Activated naive CD8-positive, alpha-beta T cell treated with anti-CD3 and anti-CD28 coated beads, Interleukin-2, amount 50 U/mL, for 16 hours (primary cell): ENCODE measurements at places on chromosomes 2 and 18.

DNA sequence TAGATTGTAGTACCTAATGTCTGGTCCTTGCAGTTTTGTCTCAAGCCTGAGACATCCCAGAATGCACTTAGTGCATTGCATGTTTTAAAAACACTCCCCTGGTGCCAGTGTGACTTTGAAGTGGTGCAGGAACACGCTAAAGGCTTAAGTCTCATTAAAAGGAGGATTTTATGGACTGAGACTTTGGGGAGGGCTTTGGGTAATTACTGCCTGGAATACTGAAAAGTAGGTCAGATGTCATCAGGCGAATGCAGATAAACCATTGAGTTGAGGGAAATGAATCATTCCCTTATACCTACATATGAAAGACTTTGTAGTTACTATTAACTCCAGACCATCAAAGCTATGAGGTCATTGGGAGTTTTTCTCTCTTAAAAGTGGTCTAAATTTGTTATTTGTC, 3.0 kb upstream of the OSBPL1A start:
- DNase-seq = no peak

- no peak for DNase-seq
These were observed 1223.1 kb upstream of the ZEB2 start for GRCh38 chr2:145743011-145743410.

DNA sequence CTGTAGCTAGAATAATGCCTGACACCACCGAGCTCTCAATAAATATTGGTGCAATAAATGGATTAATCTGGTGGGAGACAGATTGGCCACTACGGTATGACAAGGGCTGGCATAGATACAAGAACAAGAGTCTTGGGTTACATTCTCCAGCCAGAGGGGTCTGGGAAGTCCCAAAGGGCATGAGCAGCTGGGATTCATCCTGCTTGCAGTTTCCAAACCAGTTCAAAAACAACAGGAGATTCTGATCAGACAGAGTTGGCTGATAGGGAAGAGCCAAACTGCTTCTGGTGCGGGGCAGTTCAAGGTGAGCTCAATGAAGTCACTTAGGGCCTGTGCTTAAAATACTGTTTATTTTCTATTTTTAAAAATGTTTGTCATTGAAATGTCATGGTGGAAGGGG, 266.9 kb downstream of the TNS1 start:
- no peak for DNase-seq

GRCh38 chr18:37307181-37307580, 258.4 kb downstream of the CELF4 start:
- DNase-seq = no peak

DNA sequence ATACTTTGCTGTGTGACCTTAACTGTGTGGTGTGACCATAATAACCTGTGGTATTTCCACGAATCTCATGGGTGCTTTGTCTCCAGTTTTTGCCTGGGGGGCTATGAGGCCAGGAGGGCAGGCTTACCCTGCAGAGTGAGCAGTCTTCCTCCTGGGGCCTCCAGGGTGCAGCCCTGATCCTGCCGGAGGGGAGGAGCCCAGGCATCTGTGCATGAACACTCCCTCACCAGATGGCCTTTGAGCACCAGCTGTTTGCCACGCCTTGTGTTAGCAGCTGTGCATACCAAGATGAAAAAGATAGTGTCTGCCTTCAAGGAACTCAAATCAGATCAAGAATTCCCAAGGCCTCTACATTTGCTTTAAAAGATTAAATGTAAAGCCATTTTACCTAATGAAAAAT, 75.0 kb upstream of the RBM44 start:
- DNase-seq = no peak

DNA sequence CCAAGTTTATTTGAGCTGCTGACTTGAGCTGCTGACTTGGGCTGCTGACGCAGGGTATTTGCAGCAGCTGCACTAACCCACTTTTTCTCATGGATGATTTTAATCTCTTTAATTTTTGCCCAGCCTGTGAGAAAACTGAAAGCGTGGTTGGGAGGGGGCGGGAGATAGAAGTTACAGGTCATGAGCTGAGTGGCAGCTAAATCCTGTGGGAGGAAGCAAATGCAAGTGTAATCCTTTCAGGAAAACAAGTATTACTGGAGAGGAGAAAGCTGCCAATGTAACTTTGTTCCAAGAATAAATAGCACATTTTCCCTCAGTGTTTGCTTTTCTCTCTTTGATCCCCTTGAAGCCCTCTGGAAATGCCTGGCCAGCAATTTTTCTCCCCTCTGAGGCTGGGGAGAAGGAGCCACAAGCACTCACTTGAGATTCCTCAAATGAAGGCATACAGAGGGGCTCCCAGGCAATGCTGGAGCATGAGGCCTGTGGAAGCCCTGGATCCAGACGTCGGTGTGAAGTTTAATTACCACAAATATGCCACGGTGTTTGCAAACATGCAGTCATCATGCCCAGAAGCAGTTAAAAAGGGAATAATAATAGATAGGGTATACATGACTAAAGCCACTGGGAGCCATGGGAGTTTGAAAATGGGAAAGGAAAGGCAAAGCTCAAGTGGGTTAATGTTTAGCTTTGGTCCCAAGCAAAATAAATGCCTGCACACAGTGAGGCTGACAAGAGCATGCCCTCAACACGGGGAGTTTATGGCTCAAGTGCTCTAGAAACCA, 10.4 kb upstream of the EVA1A start:
- DNase-seq = no peak

DNA sequence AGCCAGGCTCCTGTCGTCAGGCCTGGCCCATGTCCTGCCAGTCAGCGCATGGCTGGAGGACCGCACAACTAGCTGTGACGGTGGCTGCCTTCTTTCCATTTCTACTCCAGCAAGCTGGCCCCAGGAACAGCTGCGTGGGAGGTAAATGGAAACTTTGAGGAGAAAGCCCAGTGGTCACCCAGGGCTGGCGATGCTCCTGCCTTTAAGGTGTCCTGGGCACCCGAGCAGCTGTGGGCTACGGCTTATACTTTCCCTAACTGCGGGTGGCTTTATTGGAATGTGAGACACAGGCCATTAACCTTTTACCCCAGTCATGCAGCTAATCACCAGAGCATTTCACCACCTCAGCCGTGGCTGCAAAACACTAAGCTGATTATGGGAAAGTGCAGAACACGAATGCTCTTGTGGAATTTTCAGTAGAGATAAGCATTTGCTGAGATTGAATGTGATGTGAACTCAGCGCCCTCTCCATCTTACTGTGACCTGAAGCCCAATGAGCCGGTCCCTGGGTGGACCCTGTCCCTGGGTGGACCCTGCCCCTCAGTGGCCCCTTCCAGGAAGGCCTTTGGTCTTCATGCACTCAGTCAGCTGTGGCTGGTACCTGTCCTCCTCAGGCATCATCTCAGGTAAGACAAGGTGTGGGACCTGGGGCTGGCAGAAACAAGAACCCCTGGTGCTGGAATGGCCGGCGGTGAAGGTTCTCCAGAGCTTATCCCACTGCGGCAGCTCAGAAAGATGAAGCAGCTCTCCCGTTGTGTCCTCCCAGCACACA, 275.4 kb upstream of the HS6ST1 start:
- no peak for DNase-seq

DNA sequence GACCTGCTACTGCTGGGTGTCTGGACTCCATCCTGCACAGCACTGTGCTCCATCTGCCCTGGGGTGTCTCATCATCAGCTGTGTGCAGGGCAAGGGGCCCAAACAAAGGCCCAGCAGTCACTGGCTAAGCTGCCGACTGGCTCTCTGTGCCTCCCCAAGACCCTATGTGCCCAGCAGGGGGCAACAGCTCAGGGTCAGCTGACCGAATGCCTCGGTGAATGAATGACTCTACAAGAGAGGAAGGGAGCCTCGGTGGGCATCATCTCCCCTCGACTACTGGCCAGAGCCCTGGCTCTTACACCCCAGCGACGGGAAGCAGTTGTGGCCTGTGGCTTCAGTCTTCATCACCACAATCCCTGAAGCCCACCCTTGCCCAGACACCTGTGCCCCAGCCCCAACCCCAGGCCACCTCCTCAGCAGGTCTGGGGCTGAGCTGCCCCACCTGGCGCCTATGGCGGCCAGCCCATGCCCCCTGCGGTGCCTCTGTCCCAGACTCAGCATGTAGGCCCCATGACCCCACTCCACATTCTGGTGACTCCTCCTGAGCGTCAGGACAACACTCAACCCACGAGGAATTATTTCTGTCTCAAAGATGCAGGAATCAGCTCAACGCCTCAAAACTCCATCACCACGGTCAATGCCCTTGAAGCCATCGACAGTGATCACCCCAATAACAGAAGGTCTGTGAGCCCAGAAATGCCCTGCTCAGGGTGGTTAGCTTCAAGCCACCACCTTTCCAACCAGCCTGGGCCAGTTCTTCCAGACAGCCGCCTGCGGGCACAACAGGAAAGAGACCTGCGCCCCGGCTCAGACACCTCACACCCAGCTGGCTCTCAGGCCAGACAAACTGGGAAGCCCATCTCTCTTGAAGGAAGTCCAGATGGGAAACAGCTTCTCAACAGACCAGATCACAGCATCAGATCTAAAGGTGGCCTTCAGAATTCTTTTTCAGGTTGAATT, 1.6 kb upstream of the GPR17 start:
- no peak for DNase-seq

- no peak for DNase-seq
These were observed 41.8 kb downstream of the PMS1 start for GRCh38 chr2:189826039-189826438.

DNA sequence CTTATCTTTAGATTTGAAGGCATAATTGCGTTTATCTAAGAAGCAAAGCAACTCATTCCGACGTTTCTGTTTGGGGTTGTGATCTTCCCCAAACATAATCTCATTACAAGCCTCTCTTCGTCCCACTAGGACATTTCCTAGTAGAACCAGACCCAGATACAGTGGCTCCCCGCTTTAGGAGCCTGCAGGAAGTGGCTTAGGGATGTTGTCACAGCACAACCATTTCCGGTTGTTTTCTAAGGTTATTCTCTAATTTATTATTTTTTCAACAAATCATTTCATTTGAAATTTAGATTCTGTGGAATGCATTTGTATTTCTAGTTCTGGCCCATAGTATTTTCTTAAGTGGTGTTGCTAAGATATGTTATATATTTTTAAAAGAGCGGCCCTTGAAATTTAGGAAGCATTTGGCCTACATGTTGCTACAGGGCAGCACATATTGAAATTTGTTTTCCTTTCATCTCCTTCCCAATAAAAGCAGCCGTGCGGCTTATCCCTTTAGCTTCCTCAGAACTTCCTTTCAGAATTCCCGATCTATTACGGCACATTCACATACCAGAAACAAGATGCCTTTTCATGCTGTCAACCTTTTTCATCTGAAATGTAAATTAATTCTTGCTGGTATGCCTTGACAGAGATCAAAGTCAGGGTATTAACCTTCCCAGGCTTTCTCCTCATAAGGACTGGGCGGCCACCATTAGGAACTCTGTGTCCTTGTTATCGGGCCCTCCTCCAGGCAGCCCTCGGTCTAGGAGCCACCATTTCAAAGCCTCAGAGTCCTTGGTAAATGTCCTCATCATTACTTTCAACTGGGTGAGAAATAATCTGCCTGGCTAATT, 210.9 kb upstream of the SP5 start:
- no peak for DNase-seq

DNA sequence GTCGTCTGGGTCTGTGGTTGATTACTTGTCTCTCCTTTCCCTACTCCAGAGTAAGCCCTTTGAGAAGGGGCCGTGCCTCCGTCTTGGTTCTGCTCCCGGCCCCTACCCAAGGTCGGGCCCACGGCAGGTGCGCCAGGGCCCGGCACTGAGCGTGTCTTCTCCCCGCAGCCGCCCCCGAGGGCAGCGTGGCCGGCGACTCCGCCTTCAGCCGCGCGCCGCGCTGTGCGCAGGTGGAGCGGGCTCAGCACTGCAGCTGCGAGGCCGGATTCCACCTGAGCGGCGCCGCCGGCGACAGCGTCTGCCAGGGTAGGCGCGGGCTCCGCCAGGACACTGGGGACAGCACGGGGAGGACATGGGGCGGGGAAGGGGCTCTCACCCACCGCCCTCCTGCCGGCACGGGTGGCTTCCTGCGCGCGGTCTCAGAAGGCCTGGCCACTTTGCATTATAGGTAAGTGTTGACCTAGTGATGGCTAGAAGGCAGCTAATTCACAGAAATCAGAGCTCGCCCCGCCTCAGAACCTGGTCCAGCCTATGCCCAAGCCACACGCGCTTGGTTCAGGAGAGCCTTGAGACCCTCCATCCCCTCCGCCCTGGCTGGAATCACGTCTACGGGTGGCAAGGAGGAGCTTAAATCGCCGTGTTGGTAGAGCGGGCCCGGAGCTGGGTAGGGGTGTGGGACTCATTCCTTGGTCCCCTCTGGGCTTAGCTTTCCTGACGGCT, 43.5 kb downstream of the FBLN7 start:
- DNase-seq = no peak

GRCh38 chr2:6921321-6921922, 4.2 kb downstream of the RNF144A start:
- no peak for DNase-seq

- peak; percentile 13 for DNase-seq
These were observed 1375.4 kb upstream of the CELF4 start for GRCh38 chr18:38940863-38941531.

DNA sequence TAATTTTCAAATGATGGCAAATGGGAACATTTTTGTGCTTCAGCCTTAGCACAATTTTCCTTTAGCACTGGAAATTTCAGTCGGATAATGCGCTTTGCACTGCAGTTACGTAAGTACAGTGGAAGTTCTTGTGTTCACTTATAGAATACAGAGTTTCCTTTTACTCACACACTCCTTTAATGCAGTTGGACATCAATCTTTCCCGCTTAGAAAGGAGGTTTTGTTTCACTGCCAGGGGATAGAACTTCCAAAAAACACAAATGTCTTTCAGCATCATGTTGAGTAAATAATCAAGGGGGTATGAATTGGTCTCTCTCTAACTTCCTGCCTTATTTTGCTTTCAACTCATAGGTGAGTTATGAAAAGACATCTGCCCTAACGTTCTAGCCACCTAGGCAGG, 63.2 kb downstream of the TGFA start:
- DNase-seq = no peak

- no peak for DNase-seq
These were observed 92.6 kb upstream of the LGALSL start for GRCh38 chr2:64361151-64361938.
